ENCODE measurements at places on chromosomes 5 and 9. TPM values are rescaled to one million over a fixed set of nuclear protein-coding genes. Genes with fewer than 3 reads are reported as not detected.

Gene KIF24
- total RNA-seq = 8.7 TPM

Gene PCDHB12
- not detected for total RNA-seq

Gene TRMT10B
- total RNA-seq = 12.1 TPM

Gene EGFLAM
- not detected for total RNA-seq

Gene FOXD4L3
- total RNA-seq = not detected

Gene GARNL3
- total RNA-seq = 7.4 TPM

Gene MSMP
- not detected for total RNA-seq
